Frontal cortex (tissue), 4 donors: ENCODE measurements at places on chromosomes 6 and 20.
A peak's percentile ranks its signal among the peaks of the same experiment; 100 is the strongest.

- no peak for DNase-seq
These were observed 57.9 kb downstream of the SAMD5 start for GRCh38 chr6:147566244-147566898.

- DNase-seq = peak; percentile 44
These were observed 171.1 kb downstream of the MCHR2 start for GRCh38 chr6:99822741-99823512.

DNA sequence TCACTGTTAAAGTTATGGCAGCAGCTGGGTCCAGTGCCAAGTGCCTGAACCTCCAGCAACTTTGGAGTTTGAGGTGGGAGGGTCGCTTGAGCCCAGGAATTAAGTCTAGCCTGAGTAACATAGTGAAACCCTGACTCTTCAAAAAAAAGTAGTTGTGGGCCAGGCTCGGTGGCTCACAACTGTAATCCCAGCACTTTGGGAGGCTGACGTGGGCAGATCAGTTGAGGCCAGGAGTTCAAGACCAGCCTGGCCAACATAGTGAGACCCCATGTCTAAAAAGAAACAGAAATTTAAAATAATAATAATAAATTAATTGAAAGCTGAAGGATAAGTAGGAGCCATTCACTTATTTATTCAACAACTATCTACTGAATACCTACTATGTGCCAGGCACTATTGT, 33.8 kb downstream of the FKBP5 start:
- no peak for DNase-seq

DNA sequence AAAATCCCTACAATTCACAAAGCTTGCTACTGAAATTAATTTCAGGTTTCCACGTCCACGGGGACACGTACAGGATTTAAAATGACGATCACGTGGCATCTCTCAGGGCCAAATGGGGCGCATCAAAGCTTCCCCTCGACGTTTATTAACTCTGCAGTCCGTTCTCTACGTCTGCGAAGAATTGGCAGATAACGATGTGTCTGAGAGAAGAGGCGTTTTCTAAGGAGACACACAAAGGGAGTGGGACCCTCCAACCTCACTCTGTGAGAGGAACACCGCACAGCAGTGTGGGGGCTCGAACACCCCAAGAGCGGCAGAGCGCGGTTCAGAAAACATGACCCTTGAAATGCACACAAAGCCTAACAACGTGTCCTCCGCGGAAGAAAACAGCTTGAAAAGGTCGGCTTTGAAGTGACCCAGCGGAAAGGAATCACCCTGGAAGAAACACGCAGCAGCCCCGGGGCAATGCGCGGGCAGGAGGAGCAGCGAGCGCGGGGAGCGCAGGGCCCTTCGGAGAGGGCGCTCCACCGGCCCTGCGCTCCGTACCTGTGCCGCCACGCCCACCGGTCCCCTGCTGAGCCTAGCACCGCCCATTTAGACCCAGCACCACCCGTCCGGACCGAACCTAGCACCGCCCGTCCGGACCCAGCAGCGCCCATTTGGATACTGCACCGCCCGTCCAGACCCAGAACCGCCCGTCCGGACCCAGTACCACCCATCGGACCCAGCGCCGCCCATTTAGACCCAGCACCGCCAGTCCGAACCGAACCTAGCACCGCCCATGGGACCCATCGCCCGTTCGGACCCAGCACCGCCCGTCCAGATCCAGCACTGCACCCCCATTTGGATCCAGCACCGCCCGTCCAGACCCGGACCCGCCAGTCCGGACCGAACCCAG, 1.1 kb upstream of the AFDN start:
- DNase-seq = peak; percentile 46

GRCh38 chr6:79065232-79065631, 12.8 kb downstream of the PHIP start:
- DNase-seq = no peak

GRCh38 chr6:43728586-43728985, 41.0 kb upstream of the MRPS18A start:
- no peak for DNase-seq

GRCh38 chr20:62665826-62666735, 23.8 kb downstream of the SLCO4A1 start:
- DNase-seq = no peak

GRCh38 chr6:79605061-79605460, 26.1 kb upstream of the SH3BGRL2 start:
- DNase-seq = no peak

- DNase-seq = no peak
These were observed 478.3 kb downstream of the FRK start for GRCh38 chr6:115582386-115582785.

GRCh38 chr20:10658876-10659632, 14.7 kb downstream of the JAG1 start:
- DNase-seq = no peak
